ENCODE measurements at places on chromosomes 5 and 9. TPM values are rescaled to one million over a fixed set of nuclear protein-coding genes. Genes with fewer than 3 reads are reported as not detected.

Gene NR5A1
- not detected for total RNA-seq

DNA sequence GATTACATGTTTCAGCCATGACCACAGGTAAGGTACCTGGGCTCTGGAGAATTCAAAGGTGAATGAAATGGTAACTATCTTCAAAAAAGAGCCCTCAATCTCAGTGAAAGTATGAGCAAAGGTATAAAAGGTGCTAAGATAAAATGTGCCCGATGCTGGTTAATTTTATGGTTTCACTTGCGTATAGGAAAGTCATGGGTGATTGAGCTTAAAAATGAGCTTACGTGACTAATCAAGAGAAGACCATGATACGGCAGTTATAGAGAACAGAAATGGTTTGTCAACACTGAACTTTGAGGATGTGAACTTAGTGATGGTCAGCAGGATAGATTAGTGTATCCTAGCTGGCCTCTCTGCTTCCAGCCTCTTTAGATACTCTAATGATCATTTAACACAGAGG lies 320.1 kb downstream of the DEPDC1B start:
- DNase-seq, result no peak

- no peak for DNase-seq
Measured at GRCh38 chr5:36403632-36404311, 102.1 kb upstream of the RANBP3L start.

DNA sequence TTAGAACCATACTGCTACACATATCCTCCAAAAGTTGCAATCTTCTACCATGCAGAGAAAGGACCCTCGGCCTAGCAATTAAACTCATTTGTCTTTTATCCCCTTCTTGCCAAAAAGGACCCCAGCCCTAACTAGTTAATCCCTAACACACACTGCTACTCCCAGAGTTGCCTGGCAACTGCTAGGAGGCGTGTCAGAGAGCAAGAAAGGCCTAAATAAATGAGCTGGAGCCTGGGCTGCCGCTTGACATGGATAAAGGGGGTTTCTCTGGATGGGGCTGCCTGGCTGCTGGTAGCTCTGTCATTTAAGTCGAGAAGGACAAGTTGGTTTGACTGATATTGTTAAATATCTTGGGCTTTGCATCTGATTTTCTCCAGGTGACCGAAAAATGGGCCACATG lies 194.8 kb downstream of the CRB2 start:
- DNase-seq, result peak; percentile 84

- DNase-seq, result no peak
Measured at GRCh38 chr5:6827526-6828219, 114.4 kb downstream of the TENT4A start.

GRCh38 chr9:6931913-6932312 lies 174.1 kb downstream of the KDM4C start:
- no peak for DNase-seq

DNA sequence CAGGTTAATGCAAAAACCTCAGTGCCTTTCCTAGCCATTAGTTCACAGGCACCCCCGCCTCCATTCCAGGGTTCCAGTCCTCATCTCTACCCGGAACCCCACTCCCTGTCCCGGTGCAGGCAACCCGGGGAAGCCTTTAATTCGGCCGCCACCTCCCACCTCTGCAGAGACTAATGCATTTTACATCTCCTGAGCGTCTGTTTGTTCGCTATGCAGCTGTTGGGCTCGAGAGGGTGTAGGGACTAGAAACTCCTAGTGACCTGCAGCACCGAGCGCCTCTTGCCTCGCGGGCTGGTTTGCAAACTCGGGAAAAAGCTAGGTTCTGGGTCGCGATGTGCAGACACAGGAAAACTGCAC lies 3.6 kb downstream of the GDNF start:
- DNase-seq, result no peak

Data from endodermal cell (in vitro differentiated cells).